Eye (tissue), 1 donor: ENCODE measurements at places on chromosomes 2 and 18.
A peak's percentile ranks its signal among the peaks of the same experiment; 100 is the strongest.

DNA sequence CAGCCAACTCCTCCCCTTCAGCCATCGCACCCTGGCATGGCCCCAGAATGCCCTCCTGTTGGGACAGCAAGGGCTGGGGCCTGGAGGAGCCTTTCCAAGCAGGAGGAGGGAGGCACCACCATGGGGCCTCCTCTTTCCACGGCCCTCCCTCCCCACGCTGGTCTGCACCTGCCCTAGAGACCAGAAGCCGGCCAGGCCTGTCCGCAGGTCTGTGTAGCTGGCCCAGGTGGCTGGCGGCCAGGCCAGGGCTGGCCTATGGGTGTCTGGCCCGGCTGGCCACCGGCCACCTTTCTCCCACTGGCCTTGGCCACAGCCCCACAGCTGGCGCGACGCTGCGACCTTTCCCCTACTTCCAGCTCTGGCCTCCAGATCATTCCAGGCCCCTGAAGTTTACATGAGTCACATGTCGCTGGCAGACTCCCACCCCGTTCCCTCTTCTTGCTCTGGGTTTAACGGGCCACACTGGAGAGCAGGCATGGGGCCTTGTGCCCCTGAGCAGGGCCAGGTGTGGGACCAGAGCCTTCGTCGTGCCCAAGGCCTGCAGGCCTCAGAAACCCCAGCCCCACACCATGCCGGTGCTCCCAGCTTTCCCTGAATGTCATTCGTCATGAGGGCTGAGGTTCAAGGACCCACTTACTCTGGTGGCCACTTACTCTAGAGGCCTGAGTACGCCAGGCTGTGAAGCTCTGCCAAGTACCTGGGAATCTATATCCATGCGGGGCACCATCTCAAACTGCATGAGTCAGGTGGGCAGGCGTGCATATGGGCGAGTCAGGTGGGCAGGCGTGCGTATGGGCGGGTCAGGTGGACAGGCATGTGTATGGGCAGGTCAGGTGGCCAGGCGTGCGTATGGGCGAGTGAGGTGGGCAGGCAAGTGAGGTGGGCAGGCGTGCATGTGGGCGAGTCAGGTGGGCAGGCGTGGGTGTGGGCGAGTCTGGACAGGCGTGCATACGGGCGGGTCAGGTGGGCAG is 33.3 kb upstream of the KLF11 start:
- DNase-seq: no peak

GRCh38 chr2:56271275-56271674 is 87.5 kb downstream of the CCDC85A start:
- DNase-seq: peak; percentile 14

DNA sequence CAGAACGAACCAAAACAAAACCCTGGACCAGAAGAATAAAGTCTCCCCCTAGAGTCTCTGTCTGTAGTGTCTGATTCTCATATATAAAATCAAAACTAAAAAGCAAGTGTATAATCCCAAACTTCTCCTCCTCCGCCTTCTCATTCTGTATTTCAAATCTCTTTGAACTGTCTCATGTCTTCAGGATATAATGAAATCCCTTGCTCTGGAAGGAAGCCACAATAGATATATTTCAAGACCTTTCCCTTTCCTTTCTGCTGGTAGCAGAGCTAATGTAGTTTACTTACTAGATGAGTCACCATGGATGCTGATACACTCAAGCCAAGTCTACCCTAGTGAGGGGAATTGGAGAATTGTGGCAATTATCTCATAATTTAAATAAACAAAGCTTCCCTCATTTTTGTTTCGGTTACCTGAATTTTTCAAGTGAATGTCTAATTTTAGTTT is 33.5 kb upstream of the CCDC93 start:
- no peak for DNase-seq

DNA sequence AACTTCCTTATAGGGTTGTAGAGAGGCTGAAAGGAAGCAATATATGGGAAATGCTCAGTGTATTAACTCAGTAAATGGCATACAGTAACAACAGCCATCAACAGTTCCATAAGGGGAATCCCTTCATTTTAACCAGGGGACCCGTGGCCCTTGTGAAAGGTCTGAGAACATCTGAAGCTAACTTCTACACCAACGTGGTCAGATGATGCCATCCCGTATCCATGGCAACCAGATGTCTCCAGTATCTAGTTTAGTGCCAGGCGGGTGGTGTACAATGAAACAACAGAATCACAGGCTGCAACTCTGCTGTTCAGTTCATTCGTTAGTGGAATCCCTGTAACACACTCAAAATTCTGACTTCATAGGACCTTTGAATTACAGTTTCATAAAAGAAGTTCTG is 162.3 kb downstream of the TGIF1 start:
- DNase-seq: peak; percentile 52

- DNase-seq: peak; percentile 54
Observed at GRCh38 chr2:44671916-44672315, 269.6 kb upstream of the SIX3 start.

DNA sequence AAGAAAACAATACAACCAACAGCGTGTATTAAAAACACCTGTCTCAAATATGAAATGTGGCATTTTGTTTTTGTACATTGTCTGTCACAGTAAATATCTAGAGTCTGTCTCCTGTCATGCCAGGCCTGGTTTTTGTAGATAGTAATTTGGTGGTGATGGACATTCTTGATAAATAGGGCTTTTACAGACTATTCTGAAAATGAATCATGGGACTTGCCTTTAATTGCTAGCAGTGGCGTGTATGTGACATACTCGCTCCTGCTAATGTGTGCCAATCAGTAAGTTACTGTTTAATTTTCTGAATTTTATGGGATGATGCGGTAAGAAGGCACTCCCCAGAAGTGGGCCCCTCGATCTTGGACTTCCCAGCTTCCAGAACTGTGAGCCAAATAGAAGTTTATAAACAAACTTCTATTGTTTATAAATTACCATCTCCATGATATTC is 83.7 kb downstream of the TANC1 start:
- DNase-seq: no peak

DNA sequence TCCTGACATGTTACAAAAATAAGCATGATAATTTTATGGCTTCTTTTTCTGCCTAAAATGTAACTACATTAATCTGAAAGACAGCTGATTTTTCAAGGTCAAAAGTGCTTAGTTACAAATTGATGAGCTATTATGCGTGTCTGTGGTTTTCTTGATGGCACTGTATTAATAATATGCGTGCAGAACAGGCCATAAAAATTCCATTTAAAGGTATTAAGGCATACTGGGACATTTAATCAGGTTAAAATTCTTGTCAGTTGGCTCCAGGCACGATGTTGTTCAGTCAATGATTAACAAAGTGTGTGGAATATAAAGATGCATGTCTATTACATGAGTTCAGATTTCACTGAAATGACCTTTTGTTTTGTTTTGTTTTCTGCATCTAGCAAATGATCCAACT is 420.1 kb upstream of the ZNF804A start:
- no peak for DNase-seq

- no peak for DNase-seq
Observed at GRCh38 chr2:191481305-191482070, 196.4 kb upstream of the NABP1 start.

DNA sequence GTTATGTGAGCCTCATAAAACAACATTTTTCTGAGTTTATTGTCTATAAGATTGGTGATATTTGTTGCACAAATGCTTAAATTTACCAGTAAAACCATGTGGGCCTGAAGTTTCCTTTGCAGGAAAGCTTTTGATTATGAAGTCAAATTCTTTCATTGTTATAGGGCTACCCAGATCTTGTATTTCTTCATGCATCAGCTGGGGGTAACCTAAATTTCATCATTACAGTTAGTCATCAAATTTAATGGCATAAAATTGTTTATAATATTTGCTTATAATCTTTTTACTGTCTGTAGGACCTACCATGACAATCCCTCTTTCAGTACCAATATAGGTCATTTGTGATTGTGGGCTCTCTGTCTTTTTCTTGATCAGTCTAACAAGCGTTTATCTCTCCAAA is 47.8 kb downstream of the SMAD2 start:
- no peak for DNase-seq

GRCh38 chr2:27815860-27816438 is 44.4 kb downstream of the MRPL33 start:
- peak; percentile 46 for DNase-seq
